ENCODE measurements at places on chromosomes 6 and 20.

DNA sequence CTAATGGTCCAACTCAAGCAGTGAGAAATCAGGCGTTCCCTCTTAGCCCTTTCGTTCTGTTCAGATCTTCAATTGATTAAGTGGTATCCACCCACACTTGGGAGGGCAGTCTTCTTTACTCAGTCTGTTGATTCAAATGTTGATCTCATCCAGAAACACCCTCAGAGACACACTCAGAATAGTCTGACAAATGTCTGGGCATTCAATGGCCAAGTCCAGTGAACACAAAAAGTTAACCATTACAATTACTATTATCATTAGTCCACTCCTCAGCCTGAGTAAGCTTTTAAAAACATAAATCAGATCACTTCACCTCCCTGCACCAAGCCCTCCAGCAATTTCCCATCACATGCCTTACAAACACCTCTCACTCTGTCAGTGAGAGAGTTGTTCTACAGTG lies 423.2 kb downstream of the RFPL4B start:
- no peak for DNase-seq

- no peak for DNase-seq
Observed at GRCh38 chr6:166813461-166813860, 142.9 kb downstream of the RNASET2 start.

DNA sequence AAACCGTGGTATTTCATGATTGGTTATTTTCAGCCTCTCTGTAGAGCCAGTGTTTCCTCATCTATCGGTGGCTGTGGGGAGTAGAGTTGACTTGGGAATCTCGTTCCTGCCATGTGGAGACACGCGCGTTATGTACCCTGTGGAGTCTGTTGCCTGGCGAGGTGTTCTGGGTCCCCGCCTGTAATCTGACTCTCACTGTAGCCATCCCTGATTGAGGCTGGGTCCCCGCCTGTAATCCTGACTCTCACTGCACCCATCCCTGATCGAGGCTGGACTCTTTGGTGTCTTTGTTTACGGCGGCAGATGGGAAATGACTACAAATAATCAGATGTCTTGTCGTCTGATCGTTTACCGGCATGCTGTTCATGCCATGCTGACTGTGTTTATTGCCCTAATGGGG lies 153.9 kb downstream of the DTNBP1 start:
- DNase-seq: no peak

DNA sequence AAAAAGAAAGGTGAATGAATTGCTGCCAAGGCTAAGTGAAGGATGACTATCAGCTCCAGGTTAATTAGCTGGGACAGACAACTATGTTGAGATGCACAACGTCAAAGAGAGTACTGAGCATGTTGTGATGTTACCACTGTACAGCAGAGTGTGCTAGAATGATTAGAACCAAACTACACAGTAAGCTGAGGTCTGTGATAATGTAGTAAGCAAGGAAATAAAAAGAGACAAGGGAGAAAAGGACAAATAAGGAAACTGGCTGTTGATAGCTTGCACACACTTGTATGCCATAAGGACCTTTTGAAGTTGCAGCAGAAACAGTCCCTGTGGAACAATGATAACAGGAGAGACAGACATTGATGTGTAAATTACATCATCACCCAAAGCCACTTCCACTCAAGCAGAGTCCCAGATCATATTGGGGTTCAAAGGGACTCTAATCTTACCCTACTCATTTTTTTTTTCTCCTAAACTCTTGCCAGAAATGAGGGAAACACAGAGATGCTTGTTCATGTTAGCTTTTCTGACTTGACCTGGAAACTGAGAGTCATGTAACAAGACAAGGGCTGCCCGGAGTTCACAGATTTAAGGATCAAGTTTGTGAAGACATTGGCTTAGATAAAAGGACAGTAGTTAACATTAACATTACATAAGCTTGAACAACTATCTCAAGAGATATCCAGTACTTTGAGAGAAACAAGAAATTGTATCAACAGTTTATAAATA lies 189.9 kb downstream of the CENPW start:
- no peak for DNase-seq

- DNase-seq: no peak
Observed at GRCh38 chr6:22026164-22026678, 270.6 kb downstream of the PRL start.

Measured in iPS DF 6.9 (cell line).